CD4-positive, alpha-beta T cell (primary cell): ENCODE measurements at places on chromosomes 5 and 9. TPM values are rescaled to one million over a fixed set of nuclear protein-coding genes. Genes with fewer than 3 reads are reported as not detected.

GRCh38 chr5:35908814-35909213 lies 29.6 kb downstream of the CAPSL start:
- no peaks in the 10 kb centered on the region for H3K27me3 ChIP-seq
- DNase-seq: no peak
- H3K36me3 ChIP-seq: no peaks in the 10 kb centered on the region
- peaks cover 4% of the 10 kb centered on the region for H3K4me1 ChIP-seq
- no peak overlapping the region for H3K27ac ChIP-seq
- H3K4me3 ChIP-seq: no peak overlapping the region

GRCh38 chr5:170353961-170354360 lies 35.2 kb downstream of the KCNMB1 start:
- H3K27ac ChIP-seq: no peak overlapping the region
- no peaks in the 10 kb centered on the region for H3K36me3 ChIP-seq
- H3K4me1 ChIP-seq: peaks cover 12% of the 10 kb centered on the region
- peaks cover 12% of the 10 kb centered on the region for H3K27me3 ChIP-seq

GRCh38 chr9:76558465-76558864 lies 99.5 kb downstream of the GCNT1 start:
- no peak for DNase-seq
- H3K27ac ChIP-seq: no peak overlapping the region

- H3K4me3 ChIP-seq: no peak overlapping the region
- no peaks in the 10 kb centered on the region for H3K27me3 ChIP-seq
- no peak overlapping the region for H3K27ac ChIP-seq
- H3K36me3 ChIP-seq: no peaks in the 10 kb centered on the region
- DNase-seq: no peak
These were observed 88.6 kb downstream of the KCNN2 start for GRCh38 chr5:114450437-114450836.

OR13C2 gene
- not detected for total RNA-seq

GRCh38 chr5:149094996-149095395 lies 32.1 kb upstream of the SH3TC2 start:
- no peaks in the 10 kb centered on the region for H3K4me1 ChIP-seq
- DNase-seq: no peak
- H3K27me3 ChIP-seq: no peaks in the 10 kb centered on the region
- no peak overlapping the region for H3K4me3 ChIP-seq

GRCh38 chr5:178630951-178631350 lies 4.1 kb upstream of the CLK4 start:
- no peak for DNase-seq
- peaks cover 6% of the 10 kb centered on the region for H3K4me1 ChIP-seq
- no peaks in the 10 kb centered on the region for H3K36me3 ChIP-seq
- no peaks in the 10 kb centered on the region for H3K27me3 ChIP-seq
- H3K4me3 ChIP-seq: no peak overlapping the region

SEMA5A gene
- 2.0 TPM for total RNA-seq

DNA sequence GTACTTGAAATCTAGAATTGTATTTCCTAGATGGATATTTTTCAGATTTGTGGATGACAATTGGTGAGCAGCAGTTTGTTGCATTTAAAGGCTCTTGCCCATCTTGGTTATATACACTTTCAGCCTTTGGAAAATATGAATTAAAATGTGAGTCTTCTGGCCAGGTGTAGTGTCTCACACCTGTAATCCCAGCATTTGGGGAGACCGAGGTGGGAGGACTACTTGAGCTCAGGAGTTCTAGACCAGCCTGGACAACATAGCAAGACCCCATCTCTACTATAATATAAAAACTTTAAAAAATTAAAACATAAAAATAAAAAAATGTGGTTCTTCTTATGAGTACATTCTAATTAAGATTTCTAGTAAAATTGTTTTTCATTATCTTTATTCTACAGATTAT lies 102.0 kb downstream of the MTREX start:
- no peaks in the 10 kb centered on the region for H3K4me1 ChIP-seq
- H3K27ac ChIP-seq: no peak overlapping the region
- H3K4me3 ChIP-seq: no peak overlapping the region
- DNase-seq: no peak
- no peaks in the 10 kb centered on the region for H3K27me3 ChIP-seq

COL5A1 gene
- total RNA-seq: 0.41 TPM

KIF4B gene
- not detected for total RNA-seq

- H3K27ac ChIP-seq: no peak overlapping the region
- H3K4me1 ChIP-seq: no peaks in the 10 kb centered on the region
- no peak overlapping the region for H3K4me3 ChIP-seq
- no peaks in the 10 kb centered on the region for H3K36me3 ChIP-seq
- no peak for DNase-seq
These were observed 99.4 kb downstream of the RMI1 start for GRCh38 chr9:84079994-84080393.

DNA sequence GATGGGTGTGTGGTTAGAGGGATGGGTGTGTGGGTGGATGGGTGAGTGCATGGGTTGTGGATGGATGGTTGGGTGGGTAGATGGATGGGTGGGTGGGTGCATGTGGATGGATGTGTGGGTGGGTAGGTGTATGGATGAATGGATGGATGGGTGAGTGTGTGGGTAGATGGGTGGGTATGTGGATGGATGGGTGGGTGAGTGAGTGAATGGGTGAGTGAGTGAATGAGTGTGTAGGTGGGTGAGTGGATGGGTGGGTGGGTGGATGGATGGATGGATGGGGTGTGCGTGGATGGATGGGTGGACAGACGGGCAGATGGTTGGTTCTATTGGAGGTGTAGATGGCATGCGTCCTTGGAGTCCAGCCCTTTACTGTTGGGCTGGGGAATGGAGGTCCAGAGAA lies 17.2 kb downstream of the STKLD1 start:
- no peak for DNase-seq
- H3K4me1 ChIP-seq: no peaks in the 10 kb centered on the region
- H3K27ac ChIP-seq: no peak overlapping the region
- no peak overlapping the region for H3K4me3 ChIP-seq
- H3K36me3 ChIP-seq: no peaks in the 10 kb centered on the region

DNA sequence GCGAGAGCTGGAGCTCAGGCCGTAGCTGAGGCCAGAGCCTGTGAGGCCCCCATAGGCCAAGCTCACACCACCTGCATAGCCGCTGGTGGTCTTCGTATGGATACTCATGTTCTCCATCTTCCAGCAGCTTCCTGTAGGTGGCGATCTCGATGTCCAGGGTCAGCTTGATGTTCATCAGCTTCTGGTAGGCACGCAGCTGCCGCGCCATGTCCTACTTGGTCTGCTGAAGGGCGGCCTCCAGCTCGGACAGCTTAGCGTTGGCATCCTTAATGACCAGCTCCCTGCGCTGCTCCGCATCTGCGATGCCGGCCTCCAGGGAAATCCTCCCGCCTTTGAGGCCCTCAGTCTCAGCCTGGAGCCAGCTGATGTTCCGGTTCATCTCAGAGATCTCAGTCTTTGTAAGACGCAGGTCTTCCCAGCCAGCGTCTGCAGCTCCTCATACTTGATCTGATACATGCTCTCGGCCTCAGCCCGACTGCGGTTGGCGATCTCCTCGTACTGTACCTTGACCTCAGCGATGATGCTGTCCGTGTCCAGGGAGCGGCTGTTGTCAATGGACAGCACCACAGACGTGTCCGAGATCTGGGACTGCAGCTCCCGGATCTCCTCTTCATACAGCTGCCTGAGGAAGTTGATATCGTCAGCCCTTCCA lies 172.1 kb downstream of the PPP2R2B start:
- no peak for DNase-seq
- no peaks in the 10 kb centered on the region for H3K36me3 ChIP-seq
- no peaks in the 10 kb centered on the region for H3K4me1 ChIP-seq
- no peak overlapping the region for H3K4me3 ChIP-seq

PGM5 gene
- not detected for total RNA-seq

PTGR1 gene
- 0.36 TPM for total RNA-seq

- no peaks in the 10 kb centered on the region for H3K4me1 ChIP-seq
- H3K36me3 ChIP-seq: no peaks in the 10 kb centered on the region
- DNase-seq: no peak
- H3K27ac ChIP-seq: no peak overlapping the region
- H3K27me3 ChIP-seq: peaks cover 14% of the 10 kb centered on the region
- H3K4me3 ChIP-seq: no peak overlapping the region
These were observed 124.4 kb downstream of the ZNF354C start for GRCh38 chr5:179184521-179185050.

DNA sequence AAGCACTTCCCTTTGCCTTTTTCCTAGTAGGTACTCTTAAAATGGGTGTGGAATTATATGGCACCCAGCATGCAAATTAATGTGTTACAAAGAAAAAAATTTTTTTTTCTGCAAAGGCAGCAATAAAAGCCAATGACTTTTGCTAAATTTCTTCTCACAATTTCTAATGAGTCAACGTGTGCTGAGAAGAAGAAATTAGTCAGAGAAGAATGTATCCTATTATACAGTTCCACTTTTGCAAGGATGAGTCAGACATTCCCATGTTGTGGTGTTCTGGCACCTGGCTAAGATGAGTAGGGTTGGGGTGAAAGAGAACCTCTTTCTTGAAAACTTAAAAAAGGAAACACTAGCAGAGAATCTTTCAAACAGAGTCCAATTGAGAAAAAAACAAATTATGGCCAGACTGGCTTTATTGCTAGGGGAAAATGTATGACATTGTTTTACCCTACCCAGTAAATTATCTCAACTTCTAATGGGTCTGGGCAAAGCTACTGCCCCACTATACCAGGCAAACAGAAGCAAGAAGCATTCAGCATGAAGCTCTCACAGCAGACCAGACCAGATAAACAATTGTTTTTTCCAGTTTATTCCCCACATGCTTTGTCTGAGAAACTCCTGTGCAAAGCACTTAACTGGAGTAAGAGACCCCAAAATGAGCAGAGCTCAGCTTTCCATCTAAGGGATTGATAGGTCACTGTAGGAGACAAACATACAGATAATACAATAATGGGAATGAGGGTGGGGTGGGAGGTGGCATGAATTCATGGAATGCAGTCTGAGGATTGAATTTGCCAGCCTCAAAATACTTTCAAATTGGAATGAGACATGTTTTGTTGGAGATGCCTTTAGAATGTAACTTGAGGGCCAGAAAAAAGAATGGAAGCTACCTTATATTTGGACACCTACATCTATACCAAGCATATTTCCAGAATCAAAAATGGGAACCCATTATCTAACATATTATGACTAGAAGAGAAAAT lies 220.8 kb upstream of the RFX3 start:
- H3K36me3 ChIP-seq: no peaks in the 10 kb centered on the region
- H3K4me3 ChIP-seq: no peak overlapping the region
- no peaks in the 10 kb centered on the region for H3K27me3 ChIP-seq
- no peaks in the 10 kb centered on the region for H3K4me1 ChIP-seq
- no peak overlapping the region for H3K27ac ChIP-seq

GRCh38 chr5:57482671-57483106 lies at the start of gene ACTBL2:
ACTBL2 (minus strand) TSS chr5:57482811; CDS start chr5:57482707, 104 bp downstream.
- no peak within 1 kb of the TSS for H3K27ac ChIP-seq
- no peaks in the 10 kb centered on the region for H3K27me3 ChIP-seq
- no peaks in the 10 kb centered on the region for H3K36me3 ChIP-seq
- no peak within 1 kb of the TSS for H3K4me3 ChIP-seq
- DNase-seq: no peak

DNA sequence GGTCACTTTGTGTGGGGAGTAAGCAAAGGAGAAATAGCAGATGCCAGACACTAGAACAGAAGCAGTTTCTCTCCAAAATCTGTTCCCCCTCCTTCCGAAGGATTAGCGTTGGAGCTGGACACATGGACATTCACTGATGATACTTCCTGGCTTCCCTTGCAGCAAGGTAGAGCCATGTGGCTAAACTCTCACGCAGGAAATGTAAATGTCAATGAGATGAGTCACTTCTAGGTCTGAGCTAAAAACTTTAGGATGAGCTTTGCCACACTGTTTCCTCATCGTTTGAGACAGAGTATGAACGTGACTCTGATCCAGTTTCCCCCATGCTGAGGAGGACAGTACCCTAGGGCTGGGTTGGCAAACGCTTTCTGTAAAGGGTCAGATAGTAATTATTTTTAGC lies 5.1 kb downstream of the BHMT2 start:
- no peaks in the 10 kb centered on the region for H3K4me1 ChIP-seq
- H3K4me3 ChIP-seq: no peak overlapping the region
- H3K27ac ChIP-seq: no peak overlapping the region
- H3K27me3 ChIP-seq: peaks cover 18% of the 10 kb centered on the region
- H3K36me3 ChIP-seq: no peaks in the 10 kb centered on the region

DNA sequence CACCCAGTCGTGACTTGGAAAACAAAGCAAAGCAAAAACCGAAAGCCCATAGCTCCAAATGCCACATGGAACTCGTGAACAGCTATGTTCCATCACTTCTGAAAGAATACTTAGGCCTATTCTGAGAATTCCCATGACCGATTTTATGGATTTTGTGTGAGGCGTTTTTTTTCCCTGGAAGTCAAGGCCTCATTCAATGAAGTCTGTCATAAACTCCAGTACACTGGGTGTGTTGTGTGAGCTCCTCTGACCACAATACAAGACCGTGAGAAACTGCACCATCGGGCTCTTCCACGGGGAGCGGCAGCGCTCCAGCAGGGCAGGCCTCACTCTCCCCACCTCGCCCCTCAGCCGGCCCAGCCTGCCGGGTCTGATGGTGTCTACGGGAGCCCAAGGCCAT lies 209.5 kb downstream of the FANCC start:
- H3K27ac ChIP-seq: no peak overlapping the region
- no peak for DNase-seq
- H3K4me3 ChIP-seq: no peak overlapping the region
- H3K36me3 ChIP-seq: no peaks in the 10 kb centered on the region
- no peaks in the 10 kb centered on the region for H3K27me3 ChIP-seq

DNA sequence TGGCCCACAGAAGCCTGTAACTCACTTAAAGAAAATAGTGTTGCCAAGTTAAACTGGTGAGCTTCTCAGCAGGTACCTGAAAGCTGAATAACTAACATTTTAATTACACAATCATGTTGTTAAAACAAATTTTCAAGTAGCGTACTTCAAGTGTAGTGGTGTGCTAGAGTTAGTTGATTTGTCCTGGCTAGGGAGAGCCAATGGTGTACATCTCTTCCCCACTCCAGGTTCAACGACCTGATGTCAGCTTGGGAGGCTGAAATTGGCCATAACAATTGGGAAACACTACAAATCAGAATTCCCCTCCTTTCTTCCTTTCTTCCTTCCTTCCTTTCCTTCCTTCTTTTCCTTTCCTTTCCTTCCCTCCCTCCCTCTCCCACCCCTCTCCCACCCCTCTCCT lies 295.3 kb upstream of the SLC24A2 start:
- no peaks in the 10 kb centered on the region for H3K4me1 ChIP-seq
- no peak overlapping the region for H3K27ac ChIP-seq
- no peaks in the 10 kb centered on the region for H3K27me3 ChIP-seq
- DNase-seq: no peak

DNA sequence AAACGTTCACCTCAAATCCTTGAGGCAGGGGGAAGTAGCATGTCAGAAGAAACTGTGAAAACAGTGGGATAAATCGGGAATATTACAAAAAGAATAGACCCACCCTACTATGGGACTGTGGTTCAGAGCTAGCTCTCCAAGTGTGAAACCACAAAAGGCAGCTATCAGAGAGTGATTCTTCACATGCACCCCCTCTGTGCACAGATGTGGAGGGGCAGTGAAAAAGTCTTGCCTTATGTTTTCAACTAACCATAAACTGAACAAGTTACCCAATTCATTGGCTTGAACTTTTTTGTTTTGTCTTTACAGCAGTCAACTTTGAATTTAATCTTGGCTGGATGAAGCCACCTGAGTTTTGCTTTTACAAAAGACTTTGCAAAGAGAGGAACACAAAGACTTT lies 98.8 kb upstream of the NR4A3 start:
- H3K4me1 ChIP-seq: peaks cover 3% of the 10 kb centered on the region
- no peaks in the 10 kb centered on the region for H3K36me3 ChIP-seq
- no peak overlapping the region for H3K4me3 ChIP-seq
- no peaks in the 10 kb centered on the region for H3K27me3 ChIP-seq
- no peak for DNase-seq
- no peak overlapping the region for H3K27ac ChIP-seq

GRCh38 chr5:152869971-152870370 lies 464.9 kb upstream of the NMUR2 start:
- no peaks in the 10 kb centered on the region for H3K27me3 ChIP-seq
- no peak for DNase-seq
- no peaks in the 10 kb centered on the region for H3K36me3 ChIP-seq
- H3K27ac ChIP-seq: no peak overlapping the region
